Liver (tissue), 10 donors: ENCODE measurements at places on chromosomes 2 and 18. TPM values are rescaled to one million over a fixed set of nuclear protein-coding genes. Genes with fewer than 3 reads are reported as not detected.

CRYBA2 gene
- not detected for total RNA-seq

GCKR gene
- total RNA-seq: 173 TPM

NYAP2 gene
- total RNA-seq: not detected

AQP12A gene
- not detected for total RNA-seq

MALL gene
- 4.2 TPM for total RNA-seq

ATG16L1 gene
- 18.5 TPM for total RNA-seq

HSPD1 gene
- 305 TPM for total RNA-seq

TXNDC2 gene
- 0.09 TPM for total RNA-seq

COX7A2L gene
- total RNA-seq: 102 TPM

TMEM37 gene
- total RNA-seq: 30.3 TPM

FLACC1 gene
- total RNA-seq: 1.2 TPM

NTSR2 gene
- total RNA-seq: not detected

ANKRD30BL gene
- 0.08 TPM for total RNA-seq

MAP3K19 gene
- not detected for total RNA-seq

SPAST gene
- total RNA-seq: 16.8 TPM

B4GALT6 gene
- 4.2 TPM for total RNA-seq

RUFY4 gene
- 0.05 TPM for total RNA-seq

C2orf78 gene
- not detected for total RNA-seq

CCDC178 gene
- total RNA-seq: not detected

LYPD1 gene
- total RNA-seq: 0.17 TPM

PLGLB2 gene
- total RNA-seq: 103 TPM

TCF7L1 gene
- total RNA-seq: 3.6 TPM

KLF7 gene
- total RNA-seq: 11.5 TPM

HOXD9 gene
- not detected for total RNA-seq

CNGA3 gene
- not detected for total RNA-seq

TXNDC9 gene
- total RNA-seq: 24.3 TPM

IER3IP1 gene
- total RNA-seq: 8.0 TPM

COL4A3 gene
- 2.3 TPM for total RNA-seq

SLC38A11 gene
- 1.7 TPM for total RNA-seq

AAMP gene
- 116 TPM for total RNA-seq

CNOT11 gene
- 12.7 TPM for total RNA-seq

TGOLN2 gene
- 114 TPM for total RNA-seq

LYPD6B gene
- total RNA-seq: 0.59 TPM

PDCD1 gene
- 0.37 TPM for total RNA-seq

HDAC4 gene
- total RNA-seq: 37.2 TPM

PSMA8 gene
- total RNA-seq: not detected

IRS1 gene
- total RNA-seq: 8.3 TPM

ZAP70 gene
- 1.4 TPM for total RNA-seq

COL4A4 gene
- total RNA-seq: 0.14 TPM

TMEM178A gene
- 0.56 TPM for total RNA-seq

SCN7A gene
- total RNA-seq: 0.05 TPM

FAM124B gene
- total RNA-seq: 2.5 TPM

PROM2 gene
- total RNA-seq: 1.1 TPM

IL1R1 gene
- total RNA-seq: 49.3 TPM

RAX gene
- not detected for total RNA-seq

LRRC30 gene
- total RNA-seq: not detected

GRP gene
- not detected for total RNA-seq

HOXD13 gene
- total RNA-seq: not detected

SULT1C4 gene
- 1.6 TPM for total RNA-seq

ZNF385B gene
- 4.7 TPM for total RNA-seq

CWC22 gene
- total RNA-seq: 10.3 TPM

CTAGE1 gene
- not detected for total RNA-seq

ABCB11 gene
- total RNA-seq: 43.5 TPM
